Naive B cell (primary cell): ENCODE measurements at places on chromosomes 5 and 9. TPM values are rescaled to one million over a fixed set of nuclear protein-coding genes. Genes with fewer than 3 reads are reported as not detected.
A peak's percentile ranks its signal among the peaks of the same experiment; 100 is the strongest.

GRCh38 chr5:56281489-56282165 is 48.5 kb upstream of the ANKRD55 start:
- no peak for DNase-seq

DNA sequence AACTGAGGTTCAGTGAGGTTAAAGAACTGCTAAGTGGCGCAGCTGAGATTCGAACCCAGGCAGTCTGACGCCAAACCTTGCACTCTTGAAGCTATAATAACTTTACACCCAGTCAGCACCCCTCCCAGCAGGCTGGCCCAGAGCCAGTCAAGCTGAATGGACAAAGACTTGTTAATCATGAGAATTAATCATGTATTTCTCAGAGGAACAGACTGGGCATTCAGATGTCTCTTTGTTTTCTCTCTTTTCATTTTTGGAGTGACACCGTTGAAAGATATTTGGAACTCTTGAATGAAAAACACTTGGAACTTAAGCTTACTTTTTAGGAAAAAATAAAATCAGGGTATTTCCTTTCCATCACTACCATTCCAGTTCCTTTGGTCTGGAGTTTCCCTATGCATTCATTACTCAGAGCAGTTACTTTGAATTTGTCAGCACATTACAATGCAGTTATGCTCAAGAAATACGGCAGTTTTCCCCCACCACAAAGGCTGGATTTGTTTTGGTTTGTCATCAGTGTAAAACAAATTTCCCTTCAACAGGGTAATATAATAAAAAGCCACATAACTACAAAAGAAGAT is 22.6 kb upstream of the MAMDC2 start:
- no peak for DNase-seq

DNA sequence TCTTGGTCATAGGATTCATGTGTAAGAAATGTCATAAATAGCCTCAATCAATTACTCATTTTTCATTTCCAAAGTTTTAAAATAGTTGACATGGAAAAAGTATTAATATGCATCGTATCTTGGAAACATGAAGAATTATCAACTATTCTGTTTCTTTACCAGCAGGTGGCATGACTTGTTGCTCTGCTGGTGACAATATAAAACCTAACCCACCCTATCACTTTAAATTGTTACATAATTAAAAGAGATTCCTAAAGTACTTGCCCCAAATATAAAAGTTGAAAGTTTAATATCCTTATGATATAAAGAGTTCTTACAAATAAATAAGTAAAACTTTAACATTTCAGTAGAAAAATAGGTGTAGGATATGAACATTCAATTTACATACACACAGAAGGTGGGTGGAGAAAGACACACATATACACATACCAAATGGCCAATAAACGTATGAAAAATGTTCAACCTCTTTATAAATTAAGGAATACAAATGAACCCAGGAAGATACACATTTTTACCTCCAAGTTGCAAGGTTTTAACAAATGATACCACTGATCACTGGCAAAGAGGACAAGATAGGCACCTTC is 30.6 kb downstream of the MAP1B start:
- DNase-seq: peak; percentile 15

DNA sequence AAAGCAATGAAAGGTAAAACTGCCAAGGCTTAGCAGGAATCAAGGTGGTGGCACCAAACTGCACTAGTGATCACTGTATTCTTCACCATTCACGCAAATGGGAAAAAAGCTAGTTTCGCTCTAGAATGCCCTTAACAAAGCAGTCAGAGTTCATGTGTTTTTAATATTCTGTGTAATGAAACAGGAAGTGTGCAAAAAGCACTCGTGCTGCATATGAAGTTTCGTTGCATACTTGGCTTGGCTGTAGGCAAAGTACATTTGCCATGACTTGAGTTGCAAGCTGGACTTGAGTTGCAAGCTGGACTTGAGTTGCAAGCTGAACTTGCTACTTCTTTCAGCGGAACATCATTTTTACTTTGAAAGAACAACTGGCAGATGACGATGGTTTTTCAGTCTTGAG is 55.4 kb downstream of the FOXI1 start:
- no peak for DNase-seq

DNA sequence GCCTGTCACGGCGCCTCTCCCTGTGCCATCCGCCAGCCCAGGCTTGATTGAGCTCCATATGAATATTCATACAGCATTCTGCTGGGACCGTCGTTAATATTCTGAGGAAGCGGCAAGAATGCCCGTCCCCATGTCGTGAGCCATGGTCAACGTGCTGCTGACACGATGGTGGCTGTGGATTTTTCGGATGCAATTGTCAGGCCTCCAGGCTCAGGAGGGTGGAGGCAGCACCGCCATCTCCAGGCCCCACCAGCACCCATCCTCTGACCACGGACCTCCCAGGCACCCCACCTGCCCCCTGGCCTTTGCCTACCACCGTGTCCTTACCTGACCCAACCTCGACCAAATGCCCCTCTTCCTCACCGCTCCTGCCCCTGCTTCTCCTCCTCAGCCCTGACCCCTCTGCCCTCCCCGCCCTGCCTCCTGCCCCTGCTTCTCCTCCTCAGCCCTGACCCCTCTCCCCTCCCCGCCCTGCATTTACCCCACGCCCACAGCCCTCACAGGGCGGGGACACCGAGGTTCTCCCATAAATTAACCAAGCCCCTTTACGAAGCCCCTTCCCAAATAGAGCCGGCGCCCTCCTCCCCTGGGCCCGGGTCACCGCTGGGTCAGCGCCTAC is 9.9 kb downstream of the TMEM250 start:
- DNase-seq: no peak

Gene GABRA6
- not detected for polyA plus RNA-seq

Gene GLDC
- polyA plus RNA-seq: not detected

Gene OSMR
- polyA plus RNA-seq: not detected

Gene AFAP1L1
- not detected for polyA plus RNA-seq

Gene PCDHGA3
- polyA plus RNA-seq: not detected

Gene B4GALT7
- polyA plus RNA-seq: 22.7 TPM
